ENCODE measurements at places on chromosomes 7 and 10.

- DNase-seq: no peak
Observed at GRCh38 chr10:42623929-42624328, 14.4 kb downstream of the ZNF33B start.

- DNase-seq: no peak
Observed at GRCh38 chr10:46273506-46274477, 13.0 kb upstream of the ANTXRL start.

DNA sequence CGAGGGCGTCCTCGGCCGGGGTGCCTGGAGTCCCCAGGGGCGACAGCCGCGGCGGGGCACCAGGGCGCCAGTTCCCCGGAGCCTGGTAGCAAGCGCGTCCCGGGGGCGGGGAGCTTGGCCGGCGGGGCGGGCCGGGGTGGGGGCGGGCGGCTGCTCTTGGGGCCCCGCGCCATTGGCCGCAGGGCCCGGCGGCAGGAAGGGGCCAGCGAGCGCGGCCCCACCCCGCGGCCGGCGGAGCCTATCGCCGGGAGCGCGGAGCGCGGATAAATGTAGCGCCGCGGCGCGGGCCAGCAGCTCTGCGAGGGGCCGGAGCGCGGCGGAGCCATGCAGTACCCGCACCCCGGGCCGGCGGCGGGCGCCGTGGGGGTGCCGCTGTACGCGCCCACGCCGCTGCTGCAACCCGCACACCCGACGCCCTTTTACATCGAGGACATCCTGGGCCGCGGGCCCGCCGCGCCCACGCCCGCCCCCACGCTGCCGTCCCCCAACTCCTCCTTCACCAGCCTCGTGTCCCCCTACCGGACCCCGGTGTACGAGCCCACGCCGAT lies at the start of gene HHEX:
Gene HHEX (plus strand): TSS at position 293 of the 548 bp plus-strand sequence. CDS start 32 bp downstream, at position 325.
- no peak for DNase-seq

- no peak for DNase-seq
Observed at GRCh38 chr10:114332301-114333192, 71.8 kb downstream of the AFAP1L2 start.

DNA sequence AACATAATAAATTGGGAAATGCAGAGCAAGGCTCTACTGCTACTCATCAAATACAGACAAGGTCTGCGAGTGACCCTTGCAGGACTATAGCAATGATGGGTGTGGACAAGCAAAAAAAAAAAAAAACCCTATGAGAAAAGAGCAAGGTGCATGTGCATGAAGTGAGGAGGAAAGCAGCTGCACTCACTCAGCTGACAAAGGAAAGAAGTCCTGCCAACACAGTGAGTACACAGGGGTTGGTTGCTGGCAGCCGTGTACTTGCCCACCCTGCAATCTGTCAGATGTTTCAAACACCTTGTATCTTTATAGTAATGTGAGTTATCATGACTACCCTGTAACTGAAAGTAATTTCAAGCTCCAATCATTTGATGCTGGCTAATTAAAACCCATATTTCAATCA lies 20.5 kb downstream of the CHCHD3 start:
- DNase-seq: no peak

GRCh38 chr10:6648894-6649720 lies 69.0 kb upstream of the PRKCQ start:
- no peak for DNase-seq

- no peak for DNase-seq
Observed at GRCh38 chr7:128878226-128879105, 15.8 kb downstream of the ATP6V1F start.

- no peak for DNase-seq
Observed at GRCh38 chr7:28792858-28793257, 165.3 kb downstream of the TRIL start.

DNA sequence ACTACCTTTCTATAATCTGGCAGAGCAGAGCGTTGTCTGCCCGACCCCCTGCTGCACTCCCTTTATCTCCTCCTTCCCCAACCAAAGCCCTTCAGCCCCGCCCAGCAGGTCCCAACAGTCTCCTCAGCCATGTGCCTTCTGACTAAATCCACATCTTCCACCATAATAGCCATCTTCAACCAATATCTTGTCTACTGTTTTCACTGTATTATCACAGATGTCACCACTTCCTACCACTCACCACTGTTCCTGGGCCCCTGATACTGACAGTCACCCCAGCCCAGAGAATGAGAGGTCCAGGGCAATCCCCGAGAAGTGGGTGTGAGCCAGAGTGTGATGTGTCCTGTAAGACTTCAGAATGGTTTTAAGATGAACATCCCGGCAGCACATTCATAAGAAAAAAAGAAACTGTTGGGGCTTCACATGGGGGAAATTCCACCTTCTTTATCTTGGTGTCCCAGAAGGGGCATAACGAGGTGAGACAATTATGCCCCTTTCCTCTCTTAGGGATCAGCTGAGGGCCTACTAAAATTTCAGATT lies 25.3 kb downstream of the CCDC6 start:
- DNase-seq: no peak

- no peak for DNase-seq
Observed at GRCh38 chr7:100627238-100627549, 14.2 kb downstream of the TFR2 start.

- no peak for DNase-seq
Observed at GRCh38 chr7:29019896-29020295, 61.8 kb upstream of the TRIL start.

GRCh38 chr7:157499121-157499834 lies 162.5 kb downstream of the DNAJB6 start:
- DNase-seq: no peak

DNA sequence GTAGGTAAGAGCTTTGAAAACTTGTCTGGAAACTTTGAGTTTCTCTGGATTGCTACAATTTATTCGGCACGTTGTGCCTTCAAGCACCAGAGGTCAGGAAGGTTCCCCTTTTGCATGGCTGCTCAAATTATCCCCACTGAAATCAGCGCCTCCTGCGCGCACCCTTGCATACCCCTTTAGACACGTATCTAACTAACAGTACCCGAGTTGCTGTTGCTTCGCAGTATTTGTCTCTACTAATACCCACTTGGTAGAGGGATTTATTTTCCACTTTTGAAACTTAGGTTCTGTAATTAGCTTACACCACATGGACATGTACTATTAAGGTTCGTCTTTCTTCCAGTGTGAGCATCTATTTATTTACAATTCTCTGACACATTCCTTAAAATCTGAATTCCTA lies 1.6 kb downstream of the MEOX2 start:
- no peak for DNase-seq

- DNase-seq: no peak
Observed at GRCh38 chr10:17910125-17910789, 41.5 kb upstream of the SLC39A12 start.

DNA sequence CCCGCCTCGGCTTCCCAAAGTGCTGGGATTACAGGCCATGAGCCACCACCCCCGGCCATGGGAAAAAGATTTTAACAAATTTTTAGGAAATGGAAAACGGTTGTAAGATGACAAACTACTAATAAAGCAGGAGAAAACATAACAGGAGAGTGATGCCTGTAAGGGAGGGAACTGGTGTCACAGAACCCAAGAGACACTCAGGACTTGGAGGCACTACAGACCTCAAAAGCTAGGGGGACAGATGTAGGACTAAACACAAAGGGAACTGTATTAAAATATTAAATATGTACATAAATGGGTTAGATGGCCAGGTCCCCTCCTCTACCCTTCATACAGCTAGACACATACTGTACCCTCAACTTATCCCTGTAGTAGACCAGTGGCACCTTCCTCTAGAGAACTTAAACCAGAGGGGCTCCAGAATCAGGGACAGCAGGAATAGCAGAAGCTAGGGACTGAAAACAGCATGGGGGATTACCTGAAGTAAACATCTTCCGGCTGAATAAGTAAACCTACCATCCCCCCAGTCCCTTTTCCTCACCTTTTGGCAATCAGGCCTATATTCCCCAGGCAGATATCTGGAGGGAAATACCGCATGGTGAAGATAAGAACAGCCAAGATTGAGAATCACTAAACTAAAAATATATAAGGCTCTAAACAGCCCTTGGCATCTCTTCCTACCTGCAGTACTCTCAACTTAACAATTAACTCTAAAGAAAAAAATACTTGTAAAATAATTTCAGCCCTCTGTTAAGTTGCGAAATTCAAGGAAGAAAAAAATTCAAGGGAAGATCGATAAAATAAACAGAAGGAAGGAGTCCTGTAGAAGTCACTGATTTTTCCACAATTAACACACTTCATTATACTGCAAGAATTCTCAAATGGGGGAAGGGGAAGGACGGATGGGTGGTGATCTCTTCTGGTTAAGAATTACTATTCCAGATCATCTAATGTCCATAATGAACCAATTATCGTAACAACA lies 15.5 kb downstream of the TM9SF3 start:
- no peak for DNase-seq

GRCh38 chr10:105188737-105189462 lies 547.8 kb downstream of the SORCS3 start:
- no peak for DNase-seq

DNA sequence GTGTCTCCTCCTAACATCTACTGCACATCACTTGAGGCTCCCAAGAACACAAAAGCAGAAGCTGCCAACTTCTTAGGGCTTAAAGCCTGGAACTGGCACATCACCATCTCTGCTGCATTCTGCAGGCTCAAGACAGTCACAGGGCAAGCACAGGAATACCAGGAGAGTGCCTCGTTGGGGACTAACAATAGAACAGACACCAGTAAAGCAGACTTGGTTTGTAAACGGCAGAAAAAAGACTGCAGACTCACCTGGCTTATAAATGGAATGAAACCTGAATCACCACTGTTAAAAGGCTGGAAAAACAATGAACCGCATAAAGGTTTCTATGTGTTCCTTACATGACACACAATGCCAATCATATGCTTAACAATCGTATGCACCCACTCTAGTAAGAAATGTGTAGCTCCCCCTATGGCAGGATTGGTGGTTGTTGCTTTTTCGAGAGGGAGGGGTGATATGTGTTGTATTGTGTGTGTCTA lies 12.8 kb downstream of the RHEB start:
- DNase-seq: no peak

DNA sequence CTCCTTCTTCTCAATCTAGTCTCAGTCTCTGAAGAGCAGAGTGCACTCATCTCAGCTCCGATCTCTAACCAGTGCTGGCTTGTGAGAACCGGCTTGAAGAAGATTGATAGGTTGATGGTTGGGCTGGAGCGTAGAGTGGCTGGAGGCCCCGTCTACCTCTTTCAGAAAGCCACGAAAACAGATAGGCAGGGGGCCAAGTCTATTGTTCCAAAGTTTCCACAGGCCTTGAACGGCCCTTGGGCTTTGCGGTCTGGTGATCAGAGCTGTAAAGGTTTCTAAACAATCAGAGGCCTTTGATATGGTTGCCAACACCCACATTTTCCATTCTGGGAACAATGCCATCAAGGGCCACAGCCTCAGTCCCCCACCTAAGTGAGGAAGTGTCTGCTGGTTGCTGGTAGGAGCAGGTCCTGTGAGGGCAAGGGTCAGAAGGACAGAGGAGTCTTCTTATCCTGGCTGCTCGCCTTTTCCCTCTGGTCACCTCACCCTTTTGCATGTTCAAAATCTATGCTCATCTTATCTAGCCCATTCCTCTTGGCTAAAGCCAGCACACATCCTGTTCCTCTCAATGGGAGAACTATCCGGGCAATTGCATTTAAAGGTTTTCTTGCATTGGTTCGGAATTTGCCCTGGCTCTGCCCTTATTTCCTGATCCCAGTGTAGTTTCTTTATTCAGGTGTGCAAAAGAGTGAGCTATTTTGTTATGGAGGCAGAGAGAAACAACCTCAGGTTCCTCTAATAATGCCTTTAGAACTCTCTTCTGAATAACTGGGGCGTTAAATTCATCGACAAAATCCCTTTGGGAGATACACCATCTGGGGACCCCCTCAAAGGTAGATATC lies 70.3 kb upstream of the KMT2E start:
- DNase-seq: peak; percentile 53

DNA sequence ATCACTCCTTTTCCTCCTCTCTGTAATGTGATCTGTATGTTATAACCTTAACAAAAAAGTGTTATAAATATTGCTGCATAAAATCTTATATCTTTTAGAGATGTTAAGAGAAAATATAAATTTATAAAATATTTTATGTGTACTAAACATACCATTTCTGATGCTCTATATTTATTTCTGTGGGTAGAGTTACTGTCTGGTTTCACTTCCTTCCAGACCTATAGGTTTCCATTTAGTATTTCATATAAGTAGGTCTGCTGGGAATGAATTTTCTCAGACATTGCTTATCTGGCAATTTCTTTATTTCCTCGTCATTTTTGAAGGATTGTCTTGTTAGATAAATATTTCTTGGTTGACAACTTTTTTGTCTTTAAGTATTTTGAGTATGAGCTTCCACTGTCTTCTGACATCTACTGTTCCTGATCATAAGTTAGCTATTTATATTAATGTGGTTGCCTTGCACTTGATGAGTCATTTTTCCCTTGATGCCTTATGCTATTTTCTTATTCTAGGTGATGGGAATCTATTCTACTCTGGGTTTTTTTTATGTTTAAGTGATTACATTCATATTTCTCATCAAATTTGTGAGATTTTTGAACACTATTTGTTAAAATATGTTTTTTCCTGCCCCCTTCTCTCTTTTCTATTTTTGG lies 11.2 kb upstream of the THSD7A start:
- no peak for DNase-seq

DNA sequence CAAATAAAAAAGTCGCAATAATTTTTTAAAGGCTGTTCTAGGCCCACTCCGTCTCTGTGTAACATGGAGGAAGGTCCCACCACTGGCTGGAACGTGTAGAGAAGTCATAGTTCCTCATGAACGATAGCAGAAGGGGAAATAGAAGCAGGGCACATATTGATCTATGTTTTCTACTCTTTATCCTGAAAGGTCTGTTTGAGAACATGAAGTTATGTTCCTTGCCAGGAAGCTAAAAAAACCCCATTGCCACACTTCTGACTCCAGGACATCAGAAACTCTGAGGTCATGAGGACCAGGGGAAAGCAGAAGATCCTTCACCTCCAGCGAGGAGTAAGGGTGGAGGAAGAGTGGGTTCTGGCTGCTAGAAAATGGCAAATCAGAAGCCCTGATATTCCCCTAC lies 10.8 kb downstream of the ANKRD22 start:
- no peak for DNase-seq

- DNase-seq: no peak
Observed at GRCh38 chr7:82202107-82202506, 241.5 kb downstream of the CACNA2D1 start.

- DNase-seq: no peak
Observed at GRCh38 chr7:78254726-78255055, 456.1 kb downstream of the PHTF2 start.

- no peak for DNase-seq
Observed at GRCh38 chr10:98431016-98431415, 15.7 kb downstream of the HPS1 start.

GRCh38 chr7:31466036-31466435 lies 47.9 kb upstream of the ITPRID1 start:
- no peak for DNase-seq

DNA sequence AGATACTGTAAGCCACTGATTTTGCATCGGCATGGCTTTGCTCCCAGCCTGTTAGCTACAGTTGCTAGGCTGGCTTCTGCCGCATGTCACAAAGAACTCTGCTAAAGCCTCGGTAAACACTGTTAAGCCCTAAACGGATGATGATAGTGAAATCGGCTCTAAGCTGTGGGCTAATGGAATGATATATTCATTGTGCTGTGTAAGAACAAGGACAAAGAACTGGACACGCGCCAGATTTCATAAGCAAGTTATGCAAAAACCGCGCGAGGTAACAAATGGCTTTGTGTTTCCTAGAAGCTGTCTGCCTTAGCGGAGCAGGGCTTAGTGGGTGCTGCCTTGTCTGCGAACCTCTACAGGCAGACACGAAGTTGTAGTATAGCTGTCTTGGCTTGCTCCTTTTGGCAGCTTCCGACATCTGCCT lies 331.3 kb upstream of the COBL start:
- no peak for DNase-seq

- DNase-seq: no peak
Observed at GRCh38 chr7:139232904-139233303, 1.9 kb downstream of the UBN2 start.

GRCh38 chr7:81691199-81691821 lies 78.5 kb downstream of the HGF start:
- no peak for DNase-seq

Data from CD4-positive, alpha-beta T cell (primary cell).